ENCODE measurements at places on chromosomes 5 and 9. TPM values are rescaled to one million over a fixed set of nuclear protein-coding genes. Genes with fewer than 3 reads are reported as not detected.

- DNase-seq = no peak
These were observed 295.4 kb upstream of the ZNF608 start for GRCh38 chr5:125041798-125042197.

- DNase-seq = no peak
These were observed 91.1 kb upstream of the ARRDC3 start for GRCh38 chr5:91474201-91474600.

Gene ENC1
- 1.8 TPM for total RNA-seq

GRCh38 chr9:121857928-121858327 is 206.5 kb downstream of the DAB2IP start:
- no peak for DNase-seq

Gene NR4A3
- 26.5 TPM for total RNA-seq

Gene SHC3
- total RNA-seq = 0.03 TPM

Gene WNK2
- total RNA-seq = 3.3 TPM

- DNase-seq = peak; percentile 30
These were observed 8.3 kb downstream of the TMEM250 start for GRCh38 chr9:136110082-136111061.

DNA sequence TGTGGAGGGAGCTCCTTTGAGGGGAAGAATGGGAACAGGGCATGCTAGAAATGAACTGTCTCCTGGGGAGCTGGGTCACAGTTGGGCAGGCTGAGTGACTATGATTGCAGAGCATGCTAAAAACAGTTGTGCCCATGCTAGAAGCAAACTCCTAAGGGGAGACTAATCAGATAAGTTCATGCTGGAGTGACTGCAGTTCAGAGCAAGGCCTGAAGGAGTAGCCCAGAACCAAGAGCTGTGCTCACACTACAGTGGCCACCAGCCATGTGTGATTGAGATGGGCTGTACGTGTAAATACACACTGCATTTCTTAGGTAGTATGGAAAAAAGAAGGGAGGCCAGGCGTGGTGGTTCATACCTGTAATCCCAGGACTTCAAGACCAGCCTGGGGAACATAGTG is 10.3 kb upstream of the AK1 start:
- no peak for DNase-seq

DNA sequence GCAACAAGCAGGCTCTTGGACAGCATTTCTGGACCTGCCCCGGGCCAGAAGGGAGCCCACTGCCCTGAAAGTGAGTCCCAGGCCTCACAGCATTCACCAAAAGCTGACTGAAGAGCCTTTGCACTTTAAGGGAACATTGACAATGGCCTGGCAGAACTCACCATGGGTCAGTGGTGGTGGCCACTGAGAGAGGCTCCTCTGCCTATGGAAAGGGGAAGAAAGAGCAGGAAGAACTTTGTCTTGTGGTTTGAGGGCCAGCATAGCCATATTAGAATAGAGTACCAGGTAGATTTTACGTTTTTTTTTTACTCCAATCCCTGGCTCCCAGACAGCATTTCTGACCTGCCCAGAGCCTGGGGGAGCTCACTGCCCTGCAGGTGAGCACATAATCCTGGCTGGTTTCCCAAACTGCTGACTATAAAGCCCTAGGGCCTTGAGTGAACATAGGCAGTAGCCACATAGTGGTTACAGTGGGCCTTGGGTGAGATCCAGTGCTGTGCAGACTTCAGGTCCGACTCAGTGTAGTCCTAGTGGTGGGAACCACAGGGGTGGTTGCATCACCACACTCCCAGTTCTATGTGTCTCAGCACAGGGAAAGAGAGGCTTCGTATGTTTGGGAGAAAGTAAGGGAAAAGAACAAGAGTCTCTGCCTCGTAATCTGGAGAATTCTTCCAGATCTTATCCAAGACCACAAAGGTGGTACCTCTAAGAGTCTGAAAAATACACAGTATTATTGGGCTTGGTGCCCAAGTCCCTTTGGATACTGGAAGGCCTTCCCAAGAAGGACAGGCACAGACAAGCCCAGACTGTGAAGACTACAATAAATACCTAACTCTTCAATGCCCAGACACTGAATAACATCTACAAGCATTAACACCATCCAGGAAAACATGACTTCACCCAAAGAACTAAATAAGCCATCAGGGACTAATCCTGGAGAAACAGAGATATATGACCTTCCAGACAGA is 89.5 kb downstream of the TSSK1B start:
- no peak for DNase-seq

DNA sequence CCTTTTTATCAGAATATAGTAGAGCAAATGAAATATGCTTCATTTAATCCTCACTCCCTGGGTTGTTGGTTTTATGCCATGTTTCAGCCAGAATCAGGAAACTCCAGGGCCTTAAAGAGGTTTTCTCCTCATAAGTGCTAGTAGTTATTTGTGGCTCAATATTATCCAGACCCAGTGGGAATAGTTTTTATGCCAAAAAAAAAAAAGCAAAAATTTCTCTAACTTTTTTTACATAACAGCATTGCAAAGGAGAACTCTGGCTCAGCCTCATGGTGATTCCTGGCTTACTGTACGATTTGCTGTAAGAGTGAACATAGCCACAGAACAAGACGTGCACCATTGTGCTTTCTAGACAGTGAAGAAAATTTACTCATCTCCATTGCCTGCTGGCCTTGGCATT is 232.5 kb downstream of the PJA2 start:
- no peak for DNase-seq

DNA sequence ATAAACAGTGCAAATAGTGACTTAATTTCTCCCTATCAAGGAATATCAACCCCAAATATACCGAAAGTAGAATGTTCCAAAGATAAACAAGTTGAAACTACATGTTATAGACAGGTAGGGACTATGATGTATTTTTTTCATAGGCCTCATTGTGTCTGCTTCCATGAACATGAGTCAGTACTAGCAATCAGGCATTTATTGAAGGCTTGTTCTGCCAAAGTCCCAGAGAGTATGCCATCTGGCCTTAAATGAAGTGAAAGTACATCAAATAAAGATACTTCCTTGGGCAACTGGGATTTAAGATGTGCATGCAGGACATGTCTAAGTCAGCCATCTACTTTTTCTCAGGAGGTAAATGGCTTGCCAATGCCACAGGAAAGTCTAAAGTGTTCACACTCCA is 6.5 kb downstream of the GHR start:
- no peak for DNase-seq

Gene GLRA1
- total RNA-seq = not detected

DNA sequence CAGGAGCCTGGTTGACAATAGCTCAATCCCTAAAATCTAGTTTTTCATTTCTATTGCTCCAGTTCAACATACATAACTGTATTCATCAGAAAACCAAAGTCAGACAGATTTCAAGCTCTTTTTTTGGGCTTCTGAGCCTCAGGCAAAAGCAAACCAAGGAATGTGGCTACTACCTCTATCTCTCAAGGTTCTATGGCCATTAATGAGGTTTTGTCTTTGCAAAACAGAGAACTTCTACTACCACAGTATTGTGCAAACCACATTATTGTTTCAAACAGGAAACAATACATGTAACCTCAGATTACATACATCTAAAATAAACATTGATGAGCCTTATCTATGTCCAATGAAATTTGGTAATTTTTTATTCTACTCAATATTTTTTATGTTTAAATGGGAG is 35.5 kb upstream of the FTMT start:
- DNase-seq = no peak

DNA sequence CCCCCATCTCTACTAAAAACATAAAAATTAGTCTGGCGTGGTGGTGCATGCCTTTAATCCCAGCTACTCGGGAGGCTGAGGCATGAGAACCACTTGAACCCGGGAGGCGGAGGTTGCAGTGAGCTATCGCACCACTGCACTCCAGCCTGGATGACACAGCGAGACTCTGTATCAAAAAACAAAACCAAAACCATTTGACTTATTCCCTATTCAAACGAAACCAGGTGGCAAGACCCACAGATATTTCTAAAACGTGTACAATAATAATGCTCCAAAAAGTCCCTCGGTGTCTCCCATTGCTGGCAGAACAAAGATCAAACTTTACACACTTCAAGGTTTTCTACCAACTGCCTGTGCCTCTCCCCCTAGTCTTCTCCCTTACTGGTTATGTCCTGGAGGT is 29.8 kb downstream of the HMGCR start:
- DNase-seq = no peak

GRCh38 chr5:171494452-171495121 is 75.1 kb downstream of the FGF18 start:
- DNase-seq = no peak

Gene AGPAT2
- total RNA-seq = 14.3 TPM

Measured in activated T-cell treated with anti-CD3 and anti-CD28 coated beads, Interleukin-2, amount 50 U/mL, for 4 hours (primary cell).